ENCODE measurements at places on chromosomes 1 and 21. TPM values are rescaled to one million over a fixed set of nuclear protein-coding genes. Genes with fewer than 3 reads are reported as not detected.

DNA sequence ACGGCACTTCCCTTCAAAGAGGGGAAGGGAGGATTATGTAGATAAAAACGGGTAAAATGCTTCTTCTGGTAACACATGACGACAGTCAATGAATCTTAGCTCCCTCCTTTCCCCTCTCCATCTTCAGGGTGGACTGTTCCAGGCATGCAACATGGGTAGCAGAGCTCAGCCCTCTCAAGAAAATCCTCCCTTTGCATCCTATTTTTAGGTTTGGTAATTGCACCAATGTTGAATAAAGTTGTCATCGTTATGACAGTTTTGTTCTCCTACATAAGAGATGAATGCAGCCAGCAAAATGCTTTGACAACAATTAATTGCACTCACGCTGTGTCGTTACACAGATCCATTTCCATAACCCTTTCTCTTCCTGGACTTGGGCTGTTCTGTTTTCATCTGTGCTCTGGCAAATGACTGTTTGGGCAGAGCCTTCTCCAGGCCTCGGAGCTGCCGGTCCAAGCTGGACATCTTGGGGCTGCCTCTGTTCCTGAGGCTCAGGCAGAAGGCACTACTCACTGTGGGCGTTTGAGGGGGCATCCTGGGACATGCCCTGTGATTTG lies 127.6 kb downstream of the CNIH3 start:
- no peak for DNase-seq
- H3K4me1 ChIP-seq: peaks cover 13% of the 10 kb centered on the region
- H3K27ac ChIP-seq: no peak overlapping the region
- peaks cover 9% of the 10 kb centered on the region for H3K27me3 ChIP-seq
- no peaks in the 10 kb centered on the region for H3K36me3 ChIP-seq

MAN1C1 gene
- total RNA-seq: 2.9 TPM

DNA sequence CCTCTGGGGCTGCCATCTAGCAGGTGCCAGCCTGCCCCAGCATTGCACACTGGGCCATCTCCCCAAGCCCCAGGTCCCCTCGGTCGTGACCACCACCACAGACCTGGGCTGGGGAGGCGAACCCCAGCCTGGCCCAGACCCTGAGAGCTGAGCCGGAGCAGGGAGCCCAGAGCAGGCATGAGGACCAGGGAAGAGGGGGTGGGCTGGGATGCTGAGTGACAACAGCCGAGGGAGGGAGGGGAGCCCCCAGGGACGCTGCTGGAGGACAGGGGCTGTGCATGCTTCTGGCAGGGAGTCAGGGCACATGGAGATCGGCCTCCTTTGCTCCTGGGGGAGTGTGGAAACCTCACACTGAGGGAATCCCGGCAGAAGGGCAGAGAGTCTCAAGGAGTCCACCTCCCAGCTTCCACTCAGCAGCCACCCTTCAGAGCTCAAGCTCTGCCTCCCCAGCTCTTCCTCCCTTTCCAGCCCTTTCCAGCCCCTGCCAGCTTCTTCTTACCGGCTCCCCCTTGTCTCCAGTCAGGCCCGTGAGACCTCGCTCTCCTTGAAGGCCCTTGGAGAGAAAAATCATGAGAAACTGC lies 23.7 kb upstream of the PEF1 start:
- H3K36me3 ChIP-seq: no peaks in the 10 kb centered on the region
- no peak overlapping the region for H3K4me3 ChIP-seq
- H3K27ac ChIP-seq: no peak overlapping the region
- H3K27me3 ChIP-seq: peaks cover 26% of the 10 kb centered on the region
- H3K4me1 ChIP-seq: peaks cover 4% of the 10 kb centered on the region

HCN3 gene
- 3.2 TPM for total RNA-seq

GRCh38 chr21:35149698-35150097 lies 100.6 kb upstream of the RUNX1 start:
- peak overlapping the region; percentile 92 for H3K27ac ChIP-seq
- H3K4me1 ChIP-seq: peaks cover 33% of the 10 kb centered on the region
- no peaks in the 10 kb centered on the region for H3K27me3 ChIP-seq
- peak overlapping the region; percentile 15 for H3K4me3 ChIP-seq
- no peak for DNase-seq
- H3K36me3 ChIP-seq: peaks cover 11% of the 10 kb centered on the region

DNA sequence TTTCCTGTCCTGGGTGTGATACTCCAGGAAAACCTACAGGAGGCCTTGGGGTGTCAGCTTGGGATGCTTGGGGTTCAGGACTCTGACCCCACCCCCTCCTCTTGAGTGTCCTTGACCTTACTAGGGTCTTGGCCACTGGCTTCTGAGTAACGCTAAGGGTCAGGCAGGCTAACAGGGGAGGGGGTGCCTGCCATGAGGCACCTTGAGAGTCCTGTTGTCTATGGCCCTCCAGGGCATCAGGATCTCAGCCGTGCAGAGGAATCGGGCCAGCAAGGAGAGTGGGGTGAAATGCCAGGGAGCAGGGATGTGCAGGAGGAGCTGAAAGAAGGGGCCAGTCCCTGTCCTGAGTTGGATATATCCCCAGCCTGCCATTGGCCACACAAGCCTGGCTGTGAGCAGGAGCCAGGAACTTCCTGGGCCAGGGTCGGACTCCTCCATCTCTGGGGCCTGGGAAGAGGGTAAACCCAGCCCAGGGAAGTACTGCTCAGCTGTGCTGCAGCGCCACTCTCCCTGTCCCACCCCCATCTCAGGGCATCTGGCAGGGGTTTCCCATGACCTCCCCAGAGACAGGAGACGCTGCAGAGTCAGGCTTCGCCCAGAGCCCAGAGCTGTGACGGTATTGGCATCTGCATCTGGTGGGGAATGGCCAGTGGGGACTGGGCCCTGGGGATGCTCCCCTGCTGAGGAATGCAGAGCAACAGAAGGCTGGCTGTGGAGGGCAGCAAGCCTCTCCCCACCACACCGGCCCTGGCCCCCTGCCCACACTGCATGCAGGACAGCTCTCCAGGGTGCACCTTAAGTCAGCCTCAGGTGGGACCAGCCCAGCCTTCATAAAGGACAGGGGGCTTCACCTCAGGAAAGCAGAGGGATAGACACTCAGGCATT lies 6.3 kb downstream of the KIF21B start:
- no peaks in the 10 kb centered on the region for H3K27me3 ChIP-seq
- no peak for DNase-seq
- H3K4me3 ChIP-seq: peak overlapping the region; percentile 77

DNA sequence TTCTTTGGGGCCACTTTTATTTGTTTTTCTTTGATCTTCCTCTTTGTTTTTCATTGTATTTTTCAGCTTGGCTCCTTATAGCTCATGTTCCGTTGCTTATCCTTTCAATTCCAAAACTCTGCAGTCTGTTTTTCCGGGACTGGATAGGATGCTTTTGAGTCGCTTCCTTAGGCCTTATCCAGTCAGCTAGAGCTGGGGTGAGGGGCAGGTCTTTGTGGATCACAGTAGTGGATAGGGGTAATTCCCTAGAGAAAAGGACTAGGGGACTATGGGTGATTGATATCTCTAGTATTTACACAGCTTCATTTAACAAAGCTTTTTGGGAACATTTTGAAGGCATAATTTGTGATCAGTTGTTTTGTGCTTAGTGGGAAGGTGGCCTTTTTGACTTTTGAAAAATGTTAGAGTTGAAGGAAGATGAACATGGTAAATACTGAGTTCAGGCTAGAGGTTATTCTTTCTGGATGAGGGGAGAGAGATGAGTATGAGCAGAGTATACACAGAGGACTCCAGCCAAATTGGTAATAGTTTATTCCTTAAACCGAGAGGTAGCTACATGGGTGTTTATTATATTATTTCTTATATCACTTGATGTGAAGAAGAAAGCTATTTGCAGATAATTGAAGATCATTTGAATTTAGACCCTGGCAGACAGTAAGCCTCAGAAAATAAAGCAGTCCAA lies 22.5 kb downstream of the CEP350 start:
- peaks cover 17% of the 10 kb centered on the region for H3K36me3 ChIP-seq
- no peaks in the 10 kb centered on the region for H3K27me3 ChIP-seq
- H3K4me3 ChIP-seq: no peak overlapping the region
- no peak overlapping the region for H3K27ac ChIP-seq

DNA sequence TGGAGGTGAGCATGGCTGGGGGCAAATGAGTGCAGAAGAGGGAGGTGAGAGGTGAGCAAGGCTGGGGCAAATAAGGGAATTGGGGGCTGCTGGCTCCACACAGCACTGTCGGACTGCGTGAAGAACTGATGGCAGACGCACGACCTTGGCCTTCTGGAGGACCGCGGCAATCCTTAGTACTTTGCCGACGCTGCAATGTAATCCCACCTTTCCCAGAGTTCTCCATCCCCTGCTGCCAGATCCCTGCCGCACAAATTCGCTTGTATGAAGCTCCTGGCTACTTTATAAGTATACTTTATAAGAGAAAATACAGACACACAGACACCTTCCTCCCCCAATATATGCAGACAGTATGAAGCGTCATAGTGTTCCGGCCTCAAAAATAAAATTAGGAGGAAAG lies 472.4 kb downstream of the SMYD3 start:
- no peaks in the 10 kb centered on the region for H3K27me3 ChIP-seq
- H3K4me3 ChIP-seq: no peak overlapping the region
- H3K27ac ChIP-seq: no peak overlapping the region
- H3K4me1 ChIP-seq: no peaks in the 10 kb centered on the region

DNA sequence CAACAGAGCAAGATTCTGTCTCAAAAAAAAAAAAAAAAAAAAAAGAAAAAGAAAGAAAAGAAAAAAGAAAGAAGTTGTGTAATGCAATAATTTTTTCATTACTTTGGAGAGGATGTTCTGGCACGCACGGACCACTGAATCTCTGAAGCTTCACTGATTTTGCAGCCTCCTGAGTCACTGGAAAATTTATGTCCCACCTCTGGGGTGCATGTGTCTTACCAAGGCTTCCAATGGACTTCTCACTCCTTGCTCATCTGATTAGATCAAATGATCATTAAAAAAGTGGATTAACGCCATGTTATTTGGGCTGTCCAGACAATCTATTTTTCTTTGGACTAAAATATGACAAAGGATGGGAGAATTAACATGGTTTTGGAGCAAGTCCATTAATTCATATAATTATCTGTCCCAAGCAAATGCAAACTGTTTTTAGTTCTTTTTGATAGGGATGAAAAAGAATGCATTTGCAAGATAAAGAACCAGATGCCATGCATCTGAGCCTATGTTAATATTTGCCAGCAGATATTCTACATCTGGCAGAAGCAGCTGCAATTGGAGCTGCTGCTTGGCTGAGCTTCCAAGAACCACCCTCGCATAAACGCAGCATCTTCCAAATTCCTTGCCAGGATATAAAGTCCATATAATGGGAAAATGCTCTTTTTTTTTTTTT lies 10.1 kb upstream of the MAP1LC3C start:
- no peaks in the 10 kb centered on the region for H3K36me3 ChIP-seq
- H3K27ac ChIP-seq: no peak overlapping the region
- DNase-seq: no peak
- no peaks in the 10 kb centered on the region for H3K4me1 ChIP-seq

RAB25 gene
- not detected for total RNA-seq

DNA sequence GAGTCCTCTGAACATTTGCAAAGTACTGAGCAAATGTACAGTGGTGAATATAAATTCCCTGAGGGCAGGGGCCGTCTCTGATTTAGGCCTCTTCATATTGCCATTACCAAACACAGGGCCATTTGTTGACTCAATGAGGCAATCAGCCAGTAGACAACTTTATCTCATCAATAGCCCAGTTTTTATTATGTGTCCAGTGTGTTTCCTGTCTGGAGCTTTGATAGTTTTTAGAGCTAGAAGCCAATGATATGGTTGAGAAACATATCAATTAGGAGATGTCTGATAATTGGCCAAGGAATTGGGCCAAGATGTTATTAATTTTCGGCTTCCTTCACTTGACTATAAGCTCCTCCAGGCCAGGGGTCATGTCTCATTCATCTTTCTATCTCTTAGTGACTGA lies 163.0 kb downstream of the ROR1 start:
- no peaks in the 10 kb centered on the region for H3K36me3 ChIP-seq
- no peaks in the 10 kb centered on the region for H3K27me3 ChIP-seq
- DNase-seq: no peak
- no peak overlapping the region for H3K27ac ChIP-seq
- H3K4me1 ChIP-seq: no peaks in the 10 kb centered on the region
- no peak overlapping the region for H3K4me3 ChIP-seq

DNA sequence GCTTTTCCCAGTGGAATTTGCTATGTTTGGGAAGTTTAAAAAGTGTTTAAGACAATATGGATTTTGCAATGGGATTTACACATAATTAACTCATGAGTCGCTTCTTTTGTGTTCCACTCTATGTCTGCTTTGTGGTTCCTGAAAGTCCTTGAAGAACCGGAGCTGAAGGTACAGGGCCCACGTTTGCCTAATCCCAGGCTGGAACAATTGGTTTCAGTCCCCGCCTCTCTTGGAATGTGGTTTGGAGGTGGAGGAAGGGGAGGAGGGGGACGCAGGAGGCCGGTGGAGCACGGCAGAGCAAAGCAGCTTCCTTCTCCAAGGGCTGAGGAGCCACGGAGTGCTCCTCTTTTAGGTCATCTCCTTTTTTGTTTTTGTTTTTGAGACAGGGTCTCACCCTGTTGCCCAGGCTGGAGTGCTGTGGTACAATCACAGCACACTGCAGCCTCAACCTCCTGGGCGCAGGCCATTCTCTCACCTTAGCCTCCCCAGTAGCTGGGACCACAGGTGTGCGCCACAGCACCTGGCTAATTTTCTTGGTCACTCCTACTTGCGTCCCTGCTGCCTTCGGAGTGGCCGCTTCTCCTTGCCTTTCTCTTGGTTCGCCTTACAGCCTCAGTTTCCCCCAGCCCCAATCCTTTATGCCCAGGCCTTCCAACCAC lies 129.5 kb upstream of the ERRFI1 start:
- peaks cover 29% of the 10 kb centered on the region for H3K4me1 ChIP-seq
- H3K27ac ChIP-seq: no peak overlapping the region
- peaks cover 15% of the 10 kb centered on the region for H3K27me3 ChIP-seq

DNA sequence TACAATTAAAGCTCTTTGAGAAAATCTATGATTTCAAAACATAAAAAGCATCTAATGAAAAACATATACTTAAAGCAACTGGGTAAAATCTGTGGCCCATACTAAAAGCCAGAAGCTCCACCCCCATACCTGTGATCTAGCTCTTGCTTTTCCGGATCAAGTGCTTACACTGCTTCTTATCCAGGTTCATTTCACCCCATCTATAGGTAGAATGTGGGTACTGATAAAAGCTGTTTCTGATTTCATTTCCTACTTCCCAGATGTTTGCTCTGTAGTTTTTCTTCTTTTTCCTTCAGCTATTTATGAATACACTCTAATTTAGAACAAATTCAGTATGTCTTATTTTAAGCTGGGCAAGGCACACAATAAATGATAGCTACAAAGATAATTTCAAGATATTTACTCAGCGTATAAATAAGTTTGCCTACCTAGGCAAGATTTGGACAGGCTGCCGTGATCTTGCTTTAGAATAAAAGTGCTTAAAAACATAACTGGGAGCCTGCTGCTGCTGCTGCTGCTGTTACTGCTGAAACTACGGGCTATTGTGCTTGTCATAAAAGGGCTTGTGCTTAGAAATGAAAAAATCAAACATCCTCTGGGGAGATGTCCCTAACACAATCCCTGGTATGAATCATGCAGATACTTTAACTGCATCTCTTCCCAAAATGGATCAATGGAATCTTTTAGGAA lies 2.1 kb downstream of the SIPA1L2 start:
- peaks cover 22% of the 10 kb centered on the region for H3K4me1 ChIP-seq
- H3K27ac ChIP-seq: no peak overlapping the region
- DNase-seq: peak; percentile 74
- H3K4me3 ChIP-seq: peak overlapping the region; percentile 87

All from activated CD4-positive, alpha-beta T cell treated with anti-CD3 and anti-CD28 coated beads, Interleukin-2, amount 10 ng/mL, durations not matched to agents 24 days and 14 days (primary cell).